ENCODE measurements at places on chromosomes 1 and 21.
A peak's percentile ranks its signal among the peaks of the same experiment; 100 is the strongest.

- peak; percentile 41 for DNase-seq
Observed at GRCh38 chr1:9655836-9656235, 4.3 kb downstream of the PIK3CD start.

- no peak for DNase-seq
Observed at GRCh38 chr21:27300770-27301169, 333.9 kb upstream of the ADAMTS5 start.

- no peak for DNase-seq
Observed at GRCh38 chr1:76141929-76142328, 67.4 kb downstream of the ST6GALNAC3 start.

DNA sequence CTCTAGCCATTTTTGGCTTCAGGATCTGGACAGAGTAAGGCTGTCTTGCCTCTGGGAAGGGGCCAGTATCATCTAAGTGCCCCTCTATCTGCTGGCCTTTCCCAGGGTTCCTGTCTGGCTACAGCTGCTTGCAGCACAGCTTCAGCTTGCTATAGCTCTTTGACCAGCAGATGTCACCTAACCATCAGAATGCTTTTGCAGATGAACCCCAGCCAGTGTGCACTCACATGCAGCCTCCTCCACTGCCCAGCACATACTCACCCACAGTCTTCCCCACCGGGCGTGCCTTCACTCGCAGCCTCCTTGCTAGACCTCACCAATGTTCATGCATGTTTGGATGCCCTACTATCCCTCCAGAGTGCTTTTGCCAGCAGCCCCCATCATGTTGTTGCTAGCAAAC, 769.0 kb downstream of the BRINP3 start:
- DNase-seq, result no peak

DNA sequence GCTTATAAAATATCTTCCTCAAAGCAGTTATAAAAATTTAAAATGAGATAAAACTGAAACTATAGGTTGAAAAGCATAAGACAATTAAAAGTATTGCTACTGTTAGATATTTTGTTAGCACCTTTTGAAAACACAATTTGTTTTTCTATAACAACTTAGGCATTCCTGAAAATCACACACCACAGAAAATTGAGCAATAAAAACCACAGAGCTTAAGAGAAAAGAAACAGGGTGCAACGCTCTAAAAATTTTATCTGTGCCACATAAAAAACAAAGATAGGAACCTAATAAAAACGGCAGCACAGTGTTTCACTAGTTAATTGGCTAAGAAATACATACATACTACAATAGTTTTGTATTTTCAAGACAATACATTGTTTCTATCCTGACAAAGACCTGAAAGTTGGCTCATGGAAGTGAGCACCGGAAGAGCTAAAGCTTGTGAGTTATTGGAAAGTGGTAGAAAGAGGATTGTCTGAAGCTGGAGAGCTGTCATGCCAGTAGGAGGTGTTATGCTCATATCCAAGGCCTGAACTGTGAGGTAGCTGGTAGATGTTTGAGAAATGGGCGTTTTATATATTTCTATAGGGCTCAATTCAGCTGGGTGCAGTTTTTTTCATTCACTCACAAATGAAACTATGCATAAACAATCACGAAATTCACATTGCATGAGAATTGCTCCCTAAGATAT, 45.8 kb downstream of the RGS7 start:
- DNase-seq, result no peak

GRCh38 chr1:21651214-21652042, 17.7 kb downstream of the RAP1GAP start:
- DNase-seq, result peak; percentile 64

GRCh38 chr1:234969011-234969441, 159.6 kb downstream of the TOMM20 start:
- peak; percentile 16 for DNase-seq

GRCh38 chr1:7491109-7491817, 279.8 kb upstream of the VAMP3 start:
- no peak for DNase-seq

- DNase-seq, result no peak
Observed at GRCh38 chr1:229756666-229757065, 130.6 kb downstream of the URB2 start.

DNA sequence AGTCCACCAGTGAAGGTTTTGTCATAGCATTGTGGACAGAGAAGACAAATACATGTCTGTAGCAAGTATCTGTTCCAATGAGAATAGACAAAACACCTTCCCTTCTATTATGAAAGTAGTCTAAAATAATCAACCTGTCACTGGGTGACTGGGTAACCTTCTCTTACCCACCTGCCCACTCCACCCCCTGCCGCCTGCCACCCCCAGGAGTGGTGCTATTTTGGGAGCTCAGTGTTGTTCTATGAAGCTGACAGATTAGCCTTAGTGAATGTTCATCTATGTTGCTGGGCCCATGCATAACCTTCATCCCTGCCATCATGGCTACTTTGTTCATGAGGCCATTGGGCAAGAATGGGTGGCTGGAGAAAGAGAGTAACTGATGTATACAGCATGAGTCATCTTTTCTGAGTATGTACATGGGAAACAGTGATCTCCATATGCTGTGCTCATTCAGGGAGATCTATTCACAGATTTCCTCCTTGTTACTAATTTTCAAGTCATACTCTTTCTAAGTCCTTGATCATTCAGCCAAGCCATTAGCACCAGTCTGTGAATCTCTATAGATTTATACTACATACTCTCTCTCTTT, 24.8 kb downstream of the MARK1 start:
- DNase-seq, result no peak

DNA sequence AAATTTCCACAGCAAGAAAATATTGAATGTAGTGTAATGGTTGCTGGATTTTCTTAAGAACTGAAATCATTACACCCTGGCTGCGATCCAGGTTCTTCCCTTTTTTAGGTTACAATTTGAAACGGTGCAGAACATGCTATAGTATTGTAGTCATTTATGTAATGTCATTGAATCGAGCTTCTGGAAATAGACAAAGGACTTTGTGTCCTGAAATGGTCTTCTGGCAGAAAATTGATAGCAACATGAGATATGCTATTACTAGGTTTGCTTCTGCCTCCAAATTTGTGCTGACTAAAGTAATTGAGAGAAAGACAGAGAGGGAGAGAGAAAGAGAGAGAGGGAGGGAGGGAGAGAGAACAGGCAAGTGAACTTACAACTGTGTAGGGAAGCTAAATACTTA, 146.2 kb upstream of the NFIA start:
- DNase-seq, result no peak

GRCh38 chr1:22416555-22417454, 34.8 kb upstream of the ZBTB40 start:
- peak; percentile 91 for DNase-seq

DNA sequence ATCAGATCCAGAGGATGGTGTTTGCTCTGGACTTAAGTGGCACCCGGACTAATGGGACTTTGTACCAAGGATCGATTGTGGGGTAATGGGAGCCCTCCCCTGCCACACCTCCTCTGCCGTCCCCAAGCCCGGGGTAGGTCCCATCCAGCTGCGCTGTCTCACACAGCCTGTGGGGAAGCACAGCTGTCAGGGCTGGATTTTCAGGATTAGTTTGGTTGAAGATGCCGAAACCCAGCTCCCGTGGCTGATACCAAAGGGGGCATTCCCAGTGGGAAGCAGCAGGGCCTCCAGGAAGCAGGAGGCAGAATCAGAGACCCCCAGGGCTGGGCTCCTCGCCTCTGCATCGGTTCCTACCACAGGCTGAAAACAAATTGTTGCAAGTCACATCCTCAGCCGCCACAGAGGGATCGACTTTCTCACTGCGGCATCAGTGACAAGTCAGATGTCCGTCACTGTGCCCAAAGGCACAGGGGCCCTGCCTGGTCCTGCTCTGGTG, 59.7 kb downstream of the MATN1 start:
- DNase-seq, result no peak

DNA sequence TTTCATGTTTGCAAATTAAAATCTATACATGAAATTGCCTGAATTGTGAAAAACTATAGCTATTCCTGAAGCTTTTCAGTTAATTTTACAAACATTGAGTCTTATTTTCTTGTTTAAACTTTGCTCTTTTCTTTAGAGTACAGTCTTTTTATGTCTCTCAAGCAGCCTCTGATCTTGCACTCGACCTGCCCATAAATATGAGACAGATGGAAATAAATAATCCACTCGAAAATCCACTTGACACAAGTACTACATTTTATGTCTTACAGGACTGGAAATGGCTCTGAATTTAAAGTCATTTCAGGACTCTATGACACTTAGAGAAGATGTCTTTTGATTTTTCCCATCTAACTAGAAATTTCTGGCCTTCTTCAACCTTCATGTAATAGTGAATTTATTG, 283.8 kb downstream of the USP25 start:
- DNase-seq, result no peak

DNA sequence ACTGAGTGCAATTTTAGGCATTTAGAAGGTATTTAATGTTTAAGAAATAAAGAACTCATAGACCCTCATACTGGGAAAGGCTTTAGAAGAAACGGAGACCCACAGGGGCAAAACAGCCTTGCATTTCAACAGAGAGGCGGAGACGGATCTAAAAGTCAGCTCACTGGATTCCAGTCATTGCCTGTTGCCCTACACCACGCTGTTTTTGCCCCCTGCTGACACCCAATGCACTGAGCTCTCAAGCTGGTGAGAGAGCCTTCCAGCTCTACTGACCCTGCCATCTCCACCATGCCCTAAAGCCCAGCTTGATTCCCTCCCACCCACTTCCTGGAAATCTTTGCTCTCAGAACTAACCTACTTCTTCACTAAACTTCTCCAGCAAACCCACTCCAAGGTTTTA, 7.2 kb upstream of the TRAF3IP3 start:
- DNase-seq, result peak; percentile 46

DNA sequence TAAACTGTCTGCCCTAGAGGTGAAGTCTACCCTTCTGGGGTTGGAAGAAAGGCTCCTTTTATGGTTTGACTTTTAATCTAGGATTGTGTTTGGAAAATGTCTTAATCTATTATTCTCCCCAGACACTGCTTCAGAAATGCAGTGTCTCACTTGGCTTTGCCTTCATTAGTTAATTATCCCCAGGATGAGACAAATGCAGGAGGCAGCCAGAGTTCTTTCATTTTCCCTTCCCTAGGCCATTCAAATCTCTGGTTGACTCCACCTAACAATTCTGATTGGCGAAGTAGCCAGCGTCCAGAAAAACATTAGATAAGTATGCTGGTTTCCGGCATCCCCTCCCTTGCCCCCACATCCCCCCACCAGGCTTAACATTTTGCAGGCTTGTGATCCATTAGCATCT, 325.8 kb upstream of the PBX1 start:
- DNase-seq, result no peak

GRCh38 chr21:41823166-41823565, 56.0 kb downstream of the PRDM15 start:
- DNase-seq, result no peak

- no peak for DNase-seq
Observed at GRCh38 chr1:154821083-154821482, 49.0 kb downstream of the KCNN3 start.

- no peak for DNase-seq
Observed at GRCh38 chr1:211339631-211340041, 13.0 kb downstream of the TRAF5 start.

DNA sequence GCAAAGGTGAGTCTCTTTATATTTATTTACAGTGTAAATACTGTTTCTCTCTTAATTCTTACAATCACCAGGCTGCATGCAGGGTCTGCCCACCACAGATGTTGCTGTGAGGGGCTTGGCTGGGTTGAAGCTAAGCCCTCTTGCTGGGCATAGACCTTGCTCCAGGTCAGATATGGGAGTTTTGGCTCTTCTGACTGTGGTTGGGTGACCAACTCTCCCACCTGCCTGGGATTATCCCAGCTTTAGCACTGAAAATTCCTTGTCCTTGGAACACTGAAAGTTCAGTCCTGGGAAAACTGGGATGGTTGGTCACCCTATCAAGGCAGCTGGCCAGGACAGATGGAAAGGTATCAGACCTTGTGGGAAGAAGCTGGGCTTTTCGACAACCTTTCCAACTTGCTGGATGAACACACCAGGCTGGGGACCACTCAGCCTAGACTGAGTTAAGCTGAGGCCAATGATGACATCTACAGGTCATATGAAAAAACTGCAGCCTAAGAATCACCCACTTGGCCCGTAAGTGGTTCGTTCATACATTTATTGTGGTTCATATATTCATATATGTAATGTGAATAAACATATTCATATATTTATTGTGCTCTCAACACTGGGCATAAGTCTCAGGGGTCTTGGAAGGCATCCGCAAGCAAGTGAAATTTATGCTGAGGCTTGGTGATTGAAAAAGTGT, 26.6 kb upstream of the HPDL start:
- DNase-seq, result peak; percentile 51

GRCh38 chr1:241167121-241167630, 189.8 kb downstream of the RGS7 start:
- DNase-seq, result no peak

- DNase-seq, result no peak
Observed at GRCh38 chr1:30312226-30312625, 411.2 kb downstream of the MATN1 start.

- DNase-seq, result no peak
Observed at GRCh38 chr1:97608272-97608671, 312.6 kb downstream of the DPYD start.

GRCh38 chr1:10648689-10649516, 147.5 kb downstream of the CASZ1 start:
- no peak for DNase-seq

- no peak for DNase-seq
Observed at GRCh38 chr1:101371259-101371658, 134.4 kb downstream of the S1PR1 start.

DNA sequence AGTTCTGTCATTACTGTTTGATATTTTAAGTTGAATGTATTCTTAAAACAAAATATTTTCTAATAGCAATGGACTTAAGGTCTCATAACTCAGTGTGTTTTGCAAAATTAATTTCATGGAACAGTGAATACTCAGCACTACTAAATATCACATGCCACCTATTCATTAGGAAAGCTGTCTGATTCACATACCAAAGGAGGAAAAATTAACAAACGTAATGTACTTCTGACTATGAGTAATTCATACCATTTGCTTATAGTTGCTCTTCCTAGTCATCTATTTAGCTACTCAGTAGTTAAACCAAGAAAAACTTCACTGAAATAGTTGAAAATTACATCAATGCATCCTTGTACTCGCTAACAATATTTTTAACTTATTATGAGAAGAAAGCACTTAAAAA, 35.2 kb downstream of the TP53BP2 start:
- DNase-seq, result no peak

DNA sequence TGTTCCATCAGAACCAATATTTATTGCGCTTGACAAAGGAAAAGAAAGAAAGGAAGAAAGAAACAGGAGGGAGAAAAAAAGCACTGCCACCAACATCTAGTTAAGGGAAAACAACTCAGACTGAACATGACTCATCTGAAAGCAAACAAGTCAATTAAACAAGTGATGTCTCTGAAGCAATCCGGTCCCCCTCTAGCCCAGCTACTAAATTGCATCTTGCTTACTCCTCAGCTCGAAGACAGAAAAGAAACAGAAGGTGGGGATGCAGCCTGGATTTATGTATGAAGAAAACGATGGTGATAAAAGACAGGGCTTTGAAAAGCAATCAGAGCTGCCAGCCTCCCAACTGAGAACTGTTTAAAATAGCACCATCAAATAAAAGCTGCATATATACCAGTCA, 188.2 kb downstream of the OMA1 start:
- no peak for DNase-seq

DNA sequence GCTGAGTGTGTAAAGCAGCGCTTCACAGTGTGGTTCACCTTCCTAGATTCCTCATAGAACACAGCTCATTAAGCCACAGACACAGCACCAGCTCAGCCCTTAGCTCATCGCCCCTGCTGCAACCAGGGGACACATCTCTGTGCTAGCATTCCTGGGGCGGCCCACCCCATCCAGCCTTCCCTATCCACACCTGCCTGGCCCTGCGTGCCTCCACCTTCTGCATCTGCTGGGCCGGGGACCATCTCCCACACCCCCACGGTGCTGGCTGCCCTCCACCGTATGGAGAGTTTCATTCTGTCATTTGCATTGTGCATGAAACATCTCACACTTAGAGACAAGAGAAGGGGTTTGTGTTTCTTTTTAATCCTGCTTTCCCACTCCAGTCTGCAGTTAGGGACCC, 35.8 kb upstream of the PRSS38 start:
- DNase-seq, result no peak
